Activated CD4-positive, alpha-beta T cell treated with anti-CD3 and anti-CD28 coated beads, Interleukin-10, Interleukin-2, amounts not matched to agents 100 ng/mL and 50 ng/mL, durations not matched to agents 16 hours and 8 hours (primary cell): ENCODE measurements at places on chromosomes 1 and 21.
A peak's percentile ranks its signal among the peaks of the same experiment; 100 is the strongest.

GRCh38 chr21:45071874-45072737 is 2.3 kb upstream of the ADARB1 start:
- no peak for DNase-seq

- no peak for DNase-seq
Measured at GRCh38 chr1:162633081-162633762, 958 bp downstream of the DDR2 start.

- DNase-seq: no peak
Measured at GRCh38 chr1:14999441-14999840, 154.1 kb upstream of the TMEM51 start.

- DNase-seq: no peak
Measured at GRCh38 chr1:165376041-165376810, 19.7 kb upstream of the LMX1A start.

DNA sequence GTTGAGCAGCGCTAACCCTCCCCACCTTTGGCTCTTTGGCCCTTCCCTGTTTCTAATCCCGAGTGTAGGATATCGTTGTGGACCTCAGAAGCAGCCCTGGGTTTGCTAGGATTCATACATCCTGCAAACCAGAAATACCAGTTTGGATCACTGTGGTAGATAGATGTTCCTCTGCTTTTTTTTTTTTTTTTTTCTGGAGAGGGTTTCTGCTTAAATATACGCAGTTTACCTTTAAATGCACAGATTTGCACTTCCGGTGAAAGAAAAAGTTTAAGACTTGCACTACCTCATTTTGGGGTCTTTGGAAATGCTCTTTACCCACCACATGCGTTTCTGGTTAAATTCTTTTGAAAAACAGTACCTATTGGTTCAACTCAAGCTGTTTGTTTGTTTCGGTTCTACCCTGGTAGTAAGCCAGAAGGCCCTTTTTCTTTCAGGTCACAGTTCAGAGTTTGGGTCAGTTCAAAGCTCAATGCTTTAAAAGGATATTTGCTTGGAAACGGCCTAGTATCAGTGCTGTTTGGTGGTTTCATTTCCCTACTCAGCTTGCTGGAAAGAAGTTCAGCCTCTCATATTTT is 908 bp downstream of the DDI2 start:
- DNase-seq: peak; percentile 43

DNA sequence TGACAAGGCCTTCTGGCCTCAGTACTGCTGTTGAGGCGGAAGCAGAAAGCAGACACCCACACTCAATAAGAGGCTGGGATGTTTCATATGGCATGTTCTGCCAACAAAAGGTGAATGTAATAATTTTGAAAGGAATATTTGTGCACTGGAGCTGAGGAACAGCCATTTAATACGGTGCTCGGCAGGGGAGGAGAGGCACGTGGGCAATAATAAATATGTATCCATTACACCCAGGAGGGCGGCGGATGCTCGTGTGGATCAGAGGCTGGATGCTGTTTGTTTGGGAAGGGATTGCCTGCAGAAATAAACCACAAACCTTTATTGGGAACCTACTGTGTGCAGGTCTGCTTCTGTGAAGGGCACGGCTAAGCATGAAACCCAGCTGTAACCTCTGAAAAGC is 92.0 kb downstream of the VWA5B1 start:
- DNase-seq: no peak

- no peak for DNase-seq
Measured at GRCh38 chr1:37233606-37234005, 199.3 kb upstream of the GRIK3 start.

DNA sequence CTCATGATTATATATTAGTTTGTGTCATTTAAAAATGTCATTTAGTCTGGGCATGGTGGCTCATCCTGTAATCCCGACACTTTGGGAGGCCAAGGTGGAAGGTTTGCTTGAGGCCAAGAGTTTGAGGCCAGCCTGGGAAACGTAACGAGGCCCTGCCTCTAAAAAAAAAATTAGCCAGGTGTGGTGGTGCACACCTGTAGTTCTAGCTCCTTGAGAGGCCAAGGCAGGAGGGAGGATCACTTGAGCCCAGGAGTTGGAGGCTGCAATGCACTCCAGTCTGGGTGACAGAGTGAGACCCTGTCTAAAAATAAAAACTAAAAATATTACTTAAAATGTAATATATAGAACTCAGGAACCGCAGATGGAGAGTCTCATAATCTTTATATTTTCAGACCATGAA is 34.6 kb downstream of the RUNX3 start:
- DNase-seq: no peak

GRCh38 chr1:241615043-241615974 is 24.9 kb downstream of the CHML start:
- no peak for DNase-seq

GRCh38 chr1:228101614-228101993 is 1.5 kb downstream of the C1orf35 start:
- DNase-seq: peak; percentile 28
